SHP77 treated with DMSO at 0.1 percent for 48 hours (cell line): ENCODE measurements at places on chromosomes 6 and 20.

DNA sequence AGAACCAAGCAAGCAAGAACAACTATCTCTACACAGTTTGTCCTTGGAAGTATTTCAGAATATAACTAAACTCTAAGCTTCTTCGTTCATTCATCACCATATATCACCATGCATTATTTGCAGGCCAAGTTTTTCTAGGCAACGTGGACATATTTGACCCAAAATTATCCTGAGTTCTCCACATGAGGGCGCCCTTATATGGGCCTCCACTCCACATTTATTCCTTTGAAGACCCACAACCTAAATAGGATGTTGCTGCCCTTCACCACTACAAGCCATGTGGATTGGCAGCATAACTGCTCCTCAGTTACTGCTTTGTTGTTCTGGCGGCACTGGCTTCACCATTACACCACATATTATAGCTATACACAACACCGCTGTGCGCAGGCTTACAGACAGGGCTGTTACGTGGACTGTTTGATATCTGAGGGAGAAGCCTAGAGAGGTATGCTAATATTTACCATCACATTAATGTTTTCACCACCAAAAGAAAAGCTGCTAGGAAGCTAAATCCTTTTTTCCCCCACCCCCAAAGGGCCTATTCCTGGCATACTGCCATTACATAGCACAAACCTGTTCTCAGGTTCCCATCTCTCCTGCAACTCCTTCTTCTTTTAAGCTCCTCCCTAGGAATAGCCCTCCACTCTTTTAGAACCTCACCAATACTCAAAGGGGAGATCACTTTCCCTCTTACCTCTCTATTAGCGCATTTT lies 411.7 kb downstream of the C6orf118 start:
- DNase-seq: no peak

DNA sequence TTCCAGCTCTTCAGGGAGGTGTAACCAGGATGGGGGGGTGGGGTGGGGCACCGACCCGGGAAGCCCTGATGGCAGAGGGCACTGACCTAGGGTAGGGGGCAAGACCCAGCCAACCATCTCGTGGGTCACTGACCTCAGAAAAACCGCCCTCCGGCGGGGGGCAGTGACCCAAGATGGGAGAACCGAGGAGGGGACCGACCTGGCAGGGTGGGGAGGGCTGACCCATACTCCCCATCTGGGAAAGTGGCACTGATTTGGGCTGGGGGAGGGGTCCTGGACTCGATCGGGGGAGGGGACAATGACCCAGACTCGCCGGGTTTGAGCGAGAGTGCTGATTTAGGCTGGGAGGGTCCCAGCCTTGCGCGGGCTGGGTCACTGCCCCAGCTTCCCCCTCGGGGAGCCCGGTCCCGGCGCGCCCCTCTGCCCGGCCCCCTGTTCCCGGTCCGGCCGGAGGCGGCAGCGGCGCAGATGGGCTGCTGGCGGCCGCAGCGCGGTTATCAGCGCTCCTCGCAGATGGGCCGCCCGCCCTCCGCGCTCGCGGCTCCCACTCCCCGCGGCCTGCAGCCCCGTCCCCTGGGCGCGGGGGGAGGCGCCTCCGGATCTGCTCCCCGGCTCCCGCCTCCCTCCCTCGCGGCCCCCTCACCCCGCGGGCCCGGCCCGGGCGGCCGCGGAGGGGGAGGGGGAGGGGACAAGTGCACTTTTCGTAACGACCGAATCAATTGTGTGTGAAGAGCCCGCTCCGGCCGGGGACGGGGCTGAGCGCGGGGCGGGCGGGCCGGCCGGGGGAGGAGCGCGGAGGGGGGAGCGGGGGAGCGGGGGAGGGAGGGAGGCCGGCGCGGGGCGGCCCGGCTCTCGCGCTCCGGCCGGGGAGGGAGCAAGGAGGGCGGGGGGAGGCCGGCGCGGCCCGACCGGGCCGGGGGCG lies 2.2 kb downstream of the NOL4L start:
- DNase-seq: no peak

GRCh38 chr6:151451950-151452749 lies at the start of gene RMND1:
Gene RMND1 (minus strand): TSS chr6:151452126. CDS start chr6:151445811, 6,315 bp downstream.
- peak; percentile 99 for DNase-seq

- no peak for DNase-seq
These were observed 65.6 kb upstream of the RREB1 start for GRCh38 chr6:7042056-7042653.

DNA sequence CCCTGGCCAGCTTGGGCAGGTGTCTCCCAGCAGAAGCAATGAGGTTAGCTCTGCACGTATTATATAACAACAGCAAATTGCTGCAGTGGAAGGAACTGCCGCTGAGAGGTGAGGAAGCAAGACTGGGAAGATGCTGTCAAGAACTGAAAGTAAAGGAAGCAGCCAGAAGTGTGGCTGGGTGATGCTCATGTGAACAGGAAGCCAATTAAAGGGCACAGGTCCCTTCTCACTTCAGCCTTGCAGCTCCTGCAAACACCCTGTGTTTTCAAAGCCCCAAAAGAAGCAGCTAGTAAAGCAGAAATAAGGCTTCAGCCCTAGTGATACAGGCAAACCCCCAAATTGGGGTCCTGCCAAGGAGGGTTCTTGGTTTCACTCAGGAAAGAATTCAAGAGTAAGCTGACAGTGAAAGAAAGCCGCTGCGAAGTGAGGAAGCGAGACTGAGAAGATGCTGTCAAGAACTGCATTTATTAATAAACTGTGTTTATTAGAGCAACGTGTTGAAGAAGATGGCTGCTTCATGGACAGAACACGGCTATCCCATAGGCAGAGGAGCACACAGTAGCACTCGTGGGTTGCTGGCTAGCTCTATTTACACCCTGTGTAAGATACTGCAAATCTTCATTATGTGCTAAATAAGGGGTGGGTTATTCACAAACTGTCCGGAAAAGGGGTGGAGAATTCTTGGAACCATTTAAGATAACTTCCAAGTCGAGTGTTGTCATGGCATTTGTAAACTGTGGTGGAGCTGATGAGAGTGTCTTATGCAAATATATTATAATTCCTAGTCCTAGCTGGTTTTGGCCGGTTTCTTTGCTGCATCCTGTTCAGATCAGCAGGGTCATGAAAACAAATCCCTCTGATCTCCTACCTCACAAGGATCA lies 152.2 kb downstream of the LINC00237 start:
- no peak for DNase-seq

- DNase-seq: no peak
These were observed 49.7 kb downstream of the BCAS4 start for GRCh38 chr20:50844430-50845100.

GRCh38 chr6:40187535-40188144 lies 253.4 kb upstream of the MOCS1 start:
- DNase-seq: no peak

DNA sequence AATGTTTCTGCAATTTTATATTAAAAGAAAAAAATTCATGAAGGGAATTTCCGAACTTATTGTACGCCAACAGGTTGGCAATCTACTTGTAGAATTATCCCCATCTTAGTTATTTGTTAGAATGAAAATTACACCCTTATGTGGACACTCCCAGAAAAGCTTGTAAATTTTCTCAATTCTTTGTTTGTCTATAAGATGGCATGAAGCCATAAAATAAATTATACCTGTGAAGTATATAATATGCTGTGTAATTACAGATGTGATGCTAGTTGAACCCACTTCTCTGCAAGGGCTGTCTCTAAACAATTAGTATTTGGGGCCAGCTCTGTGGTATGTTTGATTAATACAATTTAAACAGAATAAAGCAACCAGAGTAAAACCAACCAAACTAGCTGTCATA lies 52.1 kb upstream of the DSP start:
- DNase-seq: no peak

DNA sequence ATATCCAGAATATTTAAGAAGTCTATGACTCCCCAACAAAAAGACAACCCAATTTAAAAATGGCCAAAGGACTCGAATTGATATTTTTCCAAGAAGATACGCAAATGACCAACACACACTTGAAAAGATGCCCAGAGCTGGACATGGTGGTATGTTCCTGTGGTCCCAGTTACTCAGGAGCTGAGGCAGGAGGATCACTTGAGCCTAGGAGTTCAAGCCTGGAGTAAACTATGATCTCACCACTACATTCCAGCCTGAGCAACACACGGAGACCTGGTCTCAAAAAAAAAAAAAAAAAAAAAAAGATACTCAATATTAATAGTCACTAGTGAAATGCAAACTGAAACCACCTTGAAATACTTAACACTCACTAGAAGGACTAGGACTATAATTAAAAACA lies 12.2 kb upstream of the ARMC2 start:
- no peak for DNase-seq

DNA sequence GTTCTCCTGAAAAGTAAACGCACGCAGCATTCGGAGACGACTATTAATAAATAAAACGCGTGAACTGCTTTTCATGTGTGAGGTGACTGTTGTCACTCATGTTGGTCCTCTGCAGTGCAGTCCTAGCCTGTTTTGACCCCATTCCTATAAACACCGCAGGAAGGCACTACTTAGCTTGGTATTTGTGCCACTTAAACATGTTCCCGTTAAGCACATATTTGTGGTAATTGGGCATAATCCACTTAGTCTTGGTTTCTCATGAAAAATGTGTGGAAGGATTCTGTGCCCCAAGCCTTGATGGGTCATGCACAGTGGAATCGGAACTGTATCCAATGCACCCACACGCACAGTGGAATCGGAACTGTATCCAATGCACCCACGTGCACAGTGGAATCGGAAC lies 313.9 kb downstream of the THBS2 start:
- DNase-seq: no peak
